ENCODE measurements at places on chromosomes 6 and 20.

DNA sequence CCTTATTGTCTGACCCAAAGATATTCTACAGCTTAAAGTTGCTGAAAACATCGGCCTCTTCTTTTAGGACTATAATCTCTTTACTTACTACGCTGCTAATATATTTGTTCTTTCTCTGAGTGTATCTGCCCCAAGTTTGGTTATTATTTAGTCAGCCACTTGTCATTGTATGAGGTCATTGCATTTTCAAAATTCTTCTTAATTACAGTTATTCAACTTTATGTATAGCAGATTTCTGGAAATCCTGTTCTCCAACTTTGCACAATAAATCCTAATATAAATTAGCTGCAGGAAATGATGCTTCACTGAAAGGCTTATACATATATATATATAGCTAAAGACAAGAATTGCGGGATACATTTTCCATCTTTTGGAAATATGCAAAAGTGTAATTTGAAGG, 88.5 kb upstream of the HIVEP1 start:
- DNase-seq = no peak

DNA sequence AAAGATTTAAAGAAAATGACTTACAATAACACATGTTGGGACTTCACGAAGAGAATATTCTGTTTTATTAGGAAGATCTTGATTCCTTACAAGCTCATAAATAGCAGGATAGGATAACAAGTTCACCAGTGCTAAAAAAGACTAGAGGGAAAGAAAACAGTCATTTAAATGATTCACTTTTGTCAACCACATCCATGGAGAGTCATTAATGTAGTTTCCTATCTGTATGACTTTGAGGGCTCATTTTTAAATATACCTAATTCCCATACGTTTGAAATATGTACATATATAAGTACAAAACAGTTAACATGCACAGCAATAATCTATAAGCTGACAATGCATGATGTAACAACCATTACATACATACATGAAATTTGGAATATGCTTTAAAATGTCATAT, 111.1 kb downstream of the TBC1D32 start:
- no peak for DNase-seq

DNA sequence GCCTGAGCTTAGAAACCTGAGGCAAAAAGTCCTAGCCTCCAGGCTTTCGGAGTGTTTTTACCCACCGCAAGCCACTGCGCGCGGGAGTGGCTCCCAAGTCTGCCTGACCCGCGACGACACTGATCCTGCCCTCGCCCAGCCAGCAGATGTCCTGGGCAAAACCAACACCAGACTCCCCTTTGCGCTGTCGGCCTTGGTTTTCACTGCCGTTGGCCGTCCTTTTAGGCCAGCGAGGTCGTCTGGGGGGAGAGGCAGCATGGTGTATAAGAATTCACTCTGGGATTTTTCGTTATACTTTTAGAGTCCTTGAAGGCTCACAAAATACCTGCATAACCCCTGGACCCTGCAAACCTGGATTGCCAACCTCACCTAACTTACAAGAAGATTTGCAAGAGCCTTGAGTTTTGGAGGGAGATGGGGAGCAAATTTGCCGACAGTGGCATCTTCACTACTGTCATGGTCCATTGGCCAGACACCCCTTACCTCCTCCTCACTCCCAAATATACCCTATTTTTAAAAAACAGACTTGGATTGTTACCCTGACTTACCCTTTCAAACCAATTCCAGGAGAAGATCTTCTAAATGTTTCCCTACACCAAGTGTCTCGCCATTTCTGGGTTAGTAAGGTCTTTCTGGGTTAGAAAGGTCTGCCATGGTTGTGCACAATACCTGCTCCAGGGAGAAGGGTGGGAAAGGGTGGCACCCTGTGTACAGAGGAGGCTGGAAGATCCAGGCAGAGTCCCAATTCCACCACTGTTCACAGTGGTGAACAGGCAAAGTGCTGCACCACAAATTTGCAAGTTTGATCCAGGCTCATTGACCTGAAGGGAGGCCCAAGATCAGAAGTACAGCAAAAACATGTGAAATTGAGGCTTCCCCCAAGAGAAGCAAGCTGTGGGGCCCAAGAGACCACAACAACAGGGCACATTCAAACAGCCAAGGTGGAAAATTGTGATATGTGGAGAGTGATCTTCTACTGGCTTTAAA, 4.4 kb downstream of the FOXA2 start:
- DNase-seq = no peak

DNA sequence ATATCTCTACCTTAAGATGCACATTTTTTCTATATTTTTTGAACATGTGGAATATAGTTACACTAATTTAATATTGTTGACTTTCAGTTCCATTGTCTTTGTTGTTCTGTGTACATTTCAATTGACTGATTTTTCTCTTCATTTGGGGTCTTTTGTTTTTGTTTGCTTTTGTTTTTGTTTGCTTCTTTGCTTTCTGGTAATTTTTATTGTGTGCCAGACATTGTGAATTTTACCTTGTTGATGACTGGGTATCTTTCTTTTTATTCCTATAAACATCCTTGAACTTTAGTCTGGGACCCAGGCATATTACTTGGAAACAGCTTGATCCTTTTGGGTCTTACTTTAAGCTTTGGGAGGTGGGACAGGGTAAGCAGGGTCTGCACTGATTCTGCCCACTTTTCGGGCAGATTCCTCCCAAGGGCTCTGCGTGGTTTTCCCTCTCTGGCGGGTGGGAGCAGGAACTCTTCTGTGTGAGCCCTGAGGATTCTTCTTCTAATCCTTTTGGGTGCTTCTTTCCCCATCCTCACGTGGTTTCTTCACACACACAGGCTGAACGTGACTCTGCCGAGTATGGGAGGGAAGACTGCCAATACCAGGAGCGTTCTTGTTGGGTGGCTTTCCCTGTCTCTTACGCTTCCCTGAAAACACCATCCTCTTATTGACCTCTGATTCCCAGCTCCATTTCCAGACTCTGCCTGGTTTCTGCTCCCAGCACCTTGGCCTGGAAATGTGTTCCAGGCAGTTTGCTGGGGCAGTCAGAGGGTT, 200.5 kb downstream of the ARID1B start:
- DNase-seq = no peak

DNA sequence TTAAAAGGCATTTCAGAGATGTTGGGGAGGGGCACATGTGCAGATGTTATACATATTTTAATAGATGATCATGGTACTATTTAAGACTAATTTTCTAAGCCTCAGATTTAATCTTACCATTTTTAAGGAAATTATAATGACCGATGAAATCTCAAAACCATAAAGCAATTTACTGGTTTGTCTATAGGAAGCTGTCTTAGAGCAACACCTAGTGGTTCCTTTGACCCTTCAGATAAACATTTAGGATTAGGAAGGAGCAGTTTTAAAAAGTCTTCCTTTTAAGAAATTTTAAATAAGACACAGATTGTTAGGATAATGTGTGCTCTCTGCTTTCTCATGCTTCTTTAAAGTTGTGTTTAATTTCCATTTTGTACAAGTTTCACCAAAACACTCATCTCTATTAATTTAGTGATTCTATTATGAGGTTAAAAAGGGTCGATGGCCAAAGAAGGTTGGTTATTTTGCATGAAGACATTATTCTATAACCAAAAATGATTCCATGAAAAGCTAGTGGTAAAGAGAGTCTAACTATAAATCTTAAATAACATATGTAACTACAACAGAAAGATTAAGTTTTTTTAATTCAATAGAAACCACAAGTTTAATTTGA, 376.4 kb downstream of the HACE1 start:
- no peak for DNase-seq

DNA sequence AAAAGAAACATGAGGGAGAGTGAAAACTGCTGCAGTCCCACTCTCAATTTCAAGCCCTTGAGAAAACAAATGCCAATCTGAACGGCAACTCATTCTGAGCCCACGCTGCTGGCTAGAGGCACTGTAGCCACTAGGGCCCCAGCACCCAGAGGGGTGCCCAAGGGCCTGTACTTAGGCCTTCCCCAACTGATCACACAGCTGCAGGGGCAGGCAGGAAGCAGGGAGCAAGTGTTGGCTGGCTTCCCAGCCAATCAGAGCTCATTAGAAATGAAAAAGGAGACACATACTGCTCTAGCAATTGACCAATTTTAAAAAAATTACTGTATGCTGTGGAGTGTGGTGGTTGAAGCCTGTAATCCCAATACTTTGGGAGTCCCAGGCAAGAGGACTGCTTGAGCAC, 3.7 kb upstream of the BEND3 start:
- DNase-seq = no peak

- no peak for DNase-seq
Measured at GRCh38 chr20:32297439-32297838, 20.0 kb downstream of the KIF3B start.

GRCh38 chr6:116073765-116074440, 13.2 kb upstream of the FRK start:
- DNase-seq = no peak

- no peak for DNase-seq
Measured at GRCh38 chr6:3139090-3139903, 18.0 kb downstream of the TUBB2A start.

GRCh38 chr20:33843050-33843449, 31.9 kb downstream of the CHMP4B start:
- no peak for DNase-seq
